ENCODE measurements at places on chromosomes 3 and 15.

GRCh38 chr3:184636741-184637316 lies 75.0 kb downstream of the MAGEF1 start:
- DNase-seq = no peak

GRCh38 chr3:42161050-42161935 lies 70.1 kb downstream of the TRAK1 start:
- DNase-seq = peak; percentile 14

DNA sequence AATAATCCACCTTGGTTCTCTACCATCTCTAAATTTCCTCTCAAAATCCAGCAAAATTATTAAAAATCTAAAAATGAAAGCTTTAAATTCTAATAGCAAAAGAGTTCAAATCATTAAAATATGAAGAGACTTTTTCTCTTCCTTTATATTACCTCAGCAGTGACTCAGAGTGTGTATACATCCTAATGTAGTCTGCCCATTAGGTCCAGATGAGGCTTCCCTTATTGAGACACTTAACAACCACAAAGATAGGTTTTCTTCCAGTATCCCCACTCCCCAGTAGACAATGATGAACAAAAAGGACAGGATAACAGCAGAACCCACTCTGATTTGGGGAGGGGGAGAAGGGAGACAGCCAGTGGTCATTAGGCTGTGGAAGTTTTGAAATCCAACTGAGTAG lies 61.5 kb upstream of the DCBLD2 start:
- DNase-seq = no peak

- no peak for DNase-seq
Observed at GRCh38 chr3:156332304-156332703, 211.9 kb downstream of the KCNAB1 start.

DNA sequence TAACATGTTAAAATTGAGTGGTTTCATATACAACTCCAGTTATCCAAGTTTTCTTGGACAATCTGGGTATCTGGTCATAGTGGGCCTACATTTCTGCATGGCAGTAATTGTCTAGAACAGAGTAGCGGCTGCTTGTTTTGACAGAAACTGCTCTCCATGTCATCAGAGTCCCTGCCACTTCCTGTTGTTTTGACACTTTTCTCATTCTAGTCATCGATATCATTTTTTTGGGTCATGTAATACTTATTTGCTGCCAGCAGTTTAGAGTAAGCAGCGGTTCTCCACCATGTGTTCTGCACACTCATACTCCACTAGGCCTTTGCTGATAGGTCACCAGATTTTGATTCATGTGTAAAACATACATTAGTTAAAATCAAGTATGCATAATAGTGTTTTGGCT lies 81.5 kb downstream of the SLC25A26 start:
- no peak for DNase-seq

GRCh38 chr15:38809621-38810020 lies 245.0 kb upstream of the RASGRP1 start:
- no peak for DNase-seq

All from retina (tissue), 1 donor.